Mucosa of descending colon (tissue), 3 donors: ENCODE measurements at places on chromosomes 16 and 17. TPM values are rescaled to one million over a fixed set of nuclear protein-coding genes. Genes with fewer than 3 reads are reported as not detected.

The KRTAP4-9 gene
- not detected for total RNA-seq

The CYB5B gene
- 121 TPM for total RNA-seq

The SMIM36 gene
- not detected for total RNA-seq

The CA5A gene
- total RNA-seq: 0.25 TPM

The C17orf100 gene
- total RNA-seq: 2.2 TPM

The SLFN12L gene
- 1.5 TPM for total RNA-seq

The HBA1 gene
- 8.5 TPM for total RNA-seq

The VPS25 gene
- 45.6 TPM for total RNA-seq

The SLC13A5 gene
- not detected for total RNA-seq

The ATP2C2 gene
- 159 TPM for total RNA-seq

The C16orf89 gene
- total RNA-seq: 3.3 TPM

The RASL10B gene
- total RNA-seq: 4.6 TPM
